ENCODE measurements at places on chromosomes 12 and 14. TPM values are rescaled to one million over a fixed set of nuclear protein-coding genes. Genes with fewer than 3 reads are reported as not detected.

OTOGL gene
- total RNA-seq, result 0.59 TPM

CELA1 gene
- total RNA-seq, result not detected

PTCSC3 gene
- total RNA-seq, result not detected

VTI1B gene
- total RNA-seq, result 64.5 TPM

DNA sequence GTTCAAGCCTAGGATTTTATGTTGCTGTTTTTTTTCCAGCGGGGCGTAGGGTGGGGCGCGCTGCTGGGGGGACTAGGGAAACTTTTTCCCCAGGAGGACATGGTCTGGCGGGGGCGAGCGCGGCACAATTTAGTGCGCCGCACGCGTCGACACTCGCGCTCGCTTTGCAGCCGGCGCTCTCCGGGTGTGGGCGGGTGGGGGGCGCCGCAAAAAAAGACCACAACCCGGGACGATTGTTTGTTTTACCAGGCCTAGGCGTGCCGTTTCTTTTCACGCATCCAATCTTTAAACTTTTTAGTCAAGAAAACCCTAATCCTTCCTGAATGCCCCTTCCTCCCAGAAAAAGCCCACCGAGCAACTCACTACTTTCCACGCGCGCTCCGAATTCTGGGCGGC lies 865 bp upstream of the ZFP36L1 start:
- H3K27ac ChIP-seq, result peak overlapping the region; percentile 100
- peak overlapping the region; percentile 95 for H3K4me3 ChIP-seq
- H3K27me3 ChIP-seq, result peaks cover 54% of the 10 kb centered on the region
- H3K36me3 ChIP-seq, result peaks cover 17% of the 10 kb centered on the region
- DNase-seq, result no peak

- DNase-seq, result no peak
- no peak overlapping the region for H3K27ac ChIP-seq
- H3K4me1 ChIP-seq, result peaks cover 19% of the 10 kb centered on the region
- no peaks in the 10 kb centered on the region for H3K27me3 ChIP-seq
Observed at GRCh38 chr12:131425112-131426075, 285.5 kb upstream of the SFSWAP start.

DNA sequence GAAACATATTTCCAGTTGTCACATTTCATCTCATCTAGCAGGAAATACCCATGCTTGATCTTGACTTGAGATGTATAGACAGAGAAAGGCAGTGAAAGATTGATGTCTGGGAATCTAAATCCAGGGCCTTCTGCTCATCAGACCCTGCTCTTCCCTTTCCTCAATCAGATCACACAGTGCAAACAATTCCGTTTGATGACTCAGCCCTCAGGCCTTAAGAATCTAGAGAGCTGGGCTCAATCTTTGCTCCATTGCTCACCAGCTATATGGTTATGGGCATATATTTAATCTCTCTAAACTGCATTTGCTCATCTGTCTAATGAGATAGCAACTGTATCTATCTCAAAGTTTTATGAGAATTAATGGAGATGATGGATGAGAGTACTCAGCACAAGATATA lies 201.8 kb upstream of the CCDC196 start:
- H3K4me1 ChIP-seq, result no peaks in the 10 kb centered on the region
- H3K4me3 ChIP-seq, result no peak overlapping the region
- no peaks in the 10 kb centered on the region for H3K36me3 ChIP-seq
- H3K27me3 ChIP-seq, result no peaks in the 10 kb centered on the region

- peak; percentile 54 for DNase-seq
- H3K4me3 ChIP-seq, result peak overlapping the region; percentile 60
- no peaks in the 10 kb centered on the region for H3K36me3 ChIP-seq
- peaks cover 17% of the 10 kb centered on the region for H3K4me1 ChIP-seq
- H3K27ac ChIP-seq, result peak overlapping the region; percentile 92
Observed at GRCh38 chr12:110073049-110073831, 24.9 kb upstream of the C12orf76 start.

- H3K36me3 ChIP-seq, result peaks cover 3% of the 10 kb centered on the region
- no peak overlapping the region for H3K27ac ChIP-seq
- H3K4me1 ChIP-seq, result no peaks in the 10 kb centered on the region
- no peak overlapping the region for H3K4me3 ChIP-seq
Observed at GRCh38 chr12:128463881-128464280, 196.9 kb downstream of the TMEM132C start.

DNA sequence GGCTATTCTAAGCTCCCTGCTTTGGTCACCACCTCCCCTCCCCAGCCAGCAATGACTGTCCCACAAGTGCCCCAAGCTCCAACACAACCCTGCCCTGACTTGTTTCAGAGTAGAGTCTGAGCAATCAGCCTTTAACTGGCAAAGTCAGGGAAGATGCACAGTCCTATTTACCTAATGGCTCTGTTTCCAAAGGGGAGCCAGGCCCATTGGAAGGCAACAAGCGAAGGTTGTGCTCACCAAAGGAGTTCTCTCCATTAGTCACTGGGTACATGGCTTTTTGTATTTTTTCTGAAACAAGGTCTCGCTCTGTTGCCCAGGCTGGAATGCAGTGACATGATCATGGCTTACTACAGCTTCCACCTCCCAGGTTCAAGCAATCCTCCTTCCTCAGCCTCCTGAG lies 267.1 kb upstream of the CRY1 start:
- DNase-seq, result no peak

DNA sequence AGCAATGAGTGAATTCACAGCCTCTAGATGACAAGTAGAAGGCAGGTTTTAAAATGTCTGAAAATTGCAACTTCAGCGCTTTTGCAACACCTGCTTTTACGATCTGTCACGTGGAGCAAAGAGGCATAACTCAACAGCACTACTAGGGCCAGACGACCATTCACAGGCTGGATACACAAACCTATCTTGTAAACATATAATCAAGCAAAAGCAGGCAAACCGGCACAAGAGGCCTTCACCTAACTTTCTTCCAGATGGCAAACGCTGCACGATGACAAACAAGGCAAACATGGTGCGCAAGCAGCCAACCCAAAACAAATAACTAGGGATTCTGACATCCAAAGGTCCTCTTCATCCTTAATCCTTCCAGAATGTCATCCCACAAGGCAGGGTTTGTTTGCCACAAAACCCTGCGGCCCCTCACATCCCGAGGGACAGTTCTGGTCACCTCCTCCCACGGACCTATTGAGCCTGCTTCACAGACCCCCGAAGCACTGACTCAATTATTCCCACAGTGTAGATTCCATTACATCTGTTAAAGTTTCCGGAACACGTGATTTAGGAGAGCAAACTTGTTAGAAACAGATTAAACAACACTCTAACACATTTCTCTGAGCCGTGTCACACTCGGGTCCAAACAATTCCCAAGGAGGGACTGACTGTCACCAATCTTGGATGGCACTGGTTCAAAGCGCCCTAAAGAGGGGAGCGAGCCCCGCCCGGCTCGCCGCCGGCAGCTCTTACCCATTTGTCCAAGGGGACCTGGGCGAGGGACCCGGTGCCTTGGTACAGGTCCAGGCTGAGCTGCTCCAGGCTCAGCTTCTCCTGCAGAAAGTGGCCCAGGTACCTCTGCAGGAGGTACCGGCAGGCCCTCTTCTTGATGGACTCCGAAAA lies 823 bp downstream of the ATG2B start:
- DNase-seq, result peak; percentile 4
- H3K27me3 ChIP-seq, result no peaks in the 10 kb centered on the region
- H3K36me3 ChIP-seq, result no peaks in the 10 kb centered on the region

GRCh38 chr12:54005853-54006558 lies 2.8 kb upstream of the HOXC8 start:
- peaks cover 6% of the 10 kb centered on the region for H3K27me3 ChIP-seq
- H3K4me3 ChIP-seq, result peak overlapping the region; percentile 48
- peak; percentile 96 for DNase-seq

Data from spinal cord (tissue), 10 donors.